ENCODE measurements at places on chromosomes 2 and 18.

GRCh38 chr18:50826027-50826426, 6.2 kb upstream of the MRO start:
- no peak for DNase-seq

DNA sequence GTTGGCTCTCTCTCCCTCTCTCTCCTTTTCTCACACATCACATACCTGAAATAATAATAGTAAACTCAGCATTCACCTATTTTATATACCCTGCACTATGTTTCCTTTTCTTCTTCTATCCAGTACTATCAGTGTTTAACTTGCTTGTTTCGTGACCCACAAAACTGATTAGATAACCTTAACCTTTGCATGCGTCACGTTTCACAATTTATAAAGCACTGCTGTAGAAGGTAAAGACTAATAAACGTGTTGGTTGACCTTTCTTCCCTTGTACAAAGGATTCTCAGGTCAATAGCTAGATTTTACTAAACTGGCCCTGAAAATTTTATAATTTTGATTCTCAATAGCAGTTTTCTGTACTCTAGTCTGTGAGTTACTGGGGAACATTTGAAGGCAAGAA, 791.7 kb downstream of the DPP10 start:
- no peak for DNase-seq

DNA sequence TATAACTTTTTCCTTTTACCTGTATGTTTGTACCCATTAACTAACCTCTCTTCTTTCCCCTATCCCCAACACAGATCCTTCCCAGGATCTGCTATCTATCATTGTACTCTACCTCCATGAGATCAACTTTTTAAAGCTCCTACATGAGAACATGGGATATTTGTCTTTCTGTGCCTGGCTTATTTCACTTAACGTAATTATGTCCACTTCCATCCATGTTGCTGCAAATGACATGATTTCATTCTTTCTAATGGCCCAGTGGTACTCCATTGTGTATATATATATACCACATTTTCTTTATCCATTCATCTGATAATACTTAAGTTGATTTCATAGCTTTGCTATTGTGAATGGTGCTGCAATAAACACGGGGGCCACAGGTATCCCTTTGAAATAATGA, 135.9 kb upstream of the THUMPD2 start:
- DNase-seq, result no peak

DNA sequence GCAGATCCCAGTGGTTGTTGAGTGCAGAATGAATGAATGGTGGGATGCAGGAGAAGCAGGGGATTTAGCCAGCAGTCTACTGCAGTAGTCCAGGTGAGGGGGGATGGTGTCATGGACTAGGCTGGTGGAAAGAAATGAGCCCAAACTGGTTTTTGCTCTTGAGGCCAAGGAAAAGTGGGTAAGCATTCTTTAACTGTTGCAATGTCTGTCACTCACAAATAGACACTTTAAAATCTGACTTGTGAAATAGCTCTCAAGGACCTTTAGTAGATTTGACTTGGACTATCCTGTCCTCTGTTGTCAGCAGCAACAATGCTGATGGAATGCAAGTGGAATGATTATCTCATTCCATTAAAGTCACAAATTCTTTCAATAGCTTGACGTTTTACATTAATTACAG, 37.5 kb upstream of the STK17B start:
- no peak for DNase-seq

DNA sequence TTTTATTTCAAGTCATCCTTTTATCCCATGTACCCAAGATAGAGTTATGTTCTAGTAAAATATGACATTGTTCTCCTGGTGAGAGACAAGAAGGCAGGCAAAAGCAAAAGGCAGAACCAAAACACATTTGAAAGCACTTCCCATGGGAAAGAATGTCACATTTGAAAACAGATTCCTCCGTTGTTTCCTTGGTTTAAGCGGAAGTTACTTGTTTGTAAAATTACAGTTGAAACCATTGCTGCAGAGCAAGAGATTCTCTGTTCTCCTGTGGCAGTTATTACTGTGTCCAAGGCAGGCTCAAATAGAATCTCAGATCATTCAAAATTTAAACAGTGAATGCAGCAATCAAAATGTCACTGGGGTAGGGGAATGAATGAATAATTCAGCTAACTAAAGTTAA, 149.6 kb downstream of the MTCL1 start:
- no peak for DNase-seq

- DNase-seq, result peak; percentile 88
Observed at GRCh38 chr2:42964439-42965083, 172.2 kb upstream of the HAAO start.

GRCh38 chr2:137411585-137411984, 552.7 kb upstream of the HNMT start:
- DNase-seq, result no peak

DNA sequence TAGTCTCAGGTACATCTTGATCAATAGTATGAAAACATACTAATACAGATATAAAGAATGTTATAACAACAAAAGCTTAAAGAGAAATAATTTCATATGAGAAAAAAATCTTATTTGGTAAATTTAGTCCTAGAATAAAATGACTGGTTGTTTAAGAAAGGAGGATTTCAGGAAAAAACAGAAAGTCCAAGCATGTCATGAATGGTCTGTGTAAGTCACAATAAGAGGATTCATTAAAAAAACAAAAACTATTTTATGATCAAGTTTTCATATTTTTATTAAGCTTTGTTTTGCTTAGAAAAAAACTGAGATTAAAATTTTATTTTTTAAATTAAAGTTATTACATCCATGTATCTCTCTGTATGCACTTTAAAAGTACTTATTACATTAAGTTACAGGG, 353.9 kb upstream of the SPHKAP start:
- DNase-seq, result no peak

- DNase-seq, result no peak
Observed at GRCh38 chr2:78999406-78999805, 26.1 kb upstream of the REG3G start.

GRCh38 chr18:66638856-66639629, 35.2 kb upstream of the CDH19 start:
- DNase-seq, result no peak

DNA sequence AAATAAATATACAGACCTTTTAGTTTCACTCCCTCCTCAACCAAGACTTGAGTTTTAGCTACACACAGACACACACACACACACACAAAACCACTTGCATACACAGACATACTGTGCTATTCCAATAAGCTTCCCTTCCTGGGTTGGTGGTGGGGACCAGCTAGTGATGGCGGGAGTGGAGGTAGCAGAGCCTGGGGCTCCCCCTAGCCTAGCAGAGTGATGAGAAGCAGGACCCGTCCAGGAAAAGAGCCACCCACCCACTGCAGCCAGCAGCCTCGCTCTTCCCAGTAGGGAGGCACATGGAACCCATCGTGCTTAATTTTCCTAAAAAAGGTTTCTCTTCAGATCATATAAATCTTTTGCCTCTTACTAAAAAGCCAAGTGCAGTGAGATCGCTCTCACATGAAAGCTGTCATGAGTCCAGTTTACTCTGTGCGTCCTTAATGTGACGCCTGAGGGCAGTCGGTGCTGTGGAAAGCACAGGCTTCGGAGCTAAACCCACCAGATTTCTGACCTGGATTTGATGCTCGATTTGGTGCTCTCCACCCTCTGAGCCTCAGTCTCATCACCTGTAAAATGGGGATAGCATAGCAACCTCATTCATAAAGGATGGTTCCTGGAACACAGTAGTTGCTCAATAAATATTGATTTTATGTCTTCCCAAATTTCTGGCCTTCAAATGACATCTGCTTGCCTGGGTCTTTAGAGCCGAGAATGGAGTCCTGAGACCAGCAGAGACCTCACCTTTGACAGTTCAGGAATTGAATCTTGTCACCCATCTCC, 60.1 kb upstream of the YWHAQ start:
- no peak for DNase-seq

- peak; percentile 27 for DNase-seq
Observed at GRCh38 chr2:110688594-110689091, 10.8 kb upstream of the BUB1 start.

All from kidney glomerular epithelial cell (primary cell).